ENCODE measurements at places on chromosomes 3 and 15.

GRCh38 chr3:151112731-151113130 lies 27.3 kb downstream of the MED12L start:
- DNase-seq, result no peak

DNA sequence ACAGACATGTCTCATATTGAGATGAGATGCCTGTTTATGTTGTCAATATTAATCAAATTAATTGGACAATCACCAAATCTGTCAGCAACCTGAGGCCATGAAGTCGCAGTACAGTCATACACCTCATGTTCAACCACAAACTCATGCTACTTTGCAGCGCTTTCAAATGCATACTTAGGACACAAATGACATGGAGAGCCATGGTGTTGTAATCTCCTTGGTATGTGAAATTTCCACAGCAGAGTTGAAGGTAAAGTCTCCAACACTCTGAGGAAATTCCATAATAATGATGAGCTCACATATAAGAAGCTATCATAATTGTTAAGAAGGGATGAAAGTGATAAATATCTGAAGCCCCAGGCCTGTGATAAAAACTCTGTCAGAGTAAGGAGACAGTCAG lies 873.9 kb downstream of the MCTP2 start:
- DNase-seq, result no peak

GRCh38 chr15:39462691-39463090 lies 118.2 kb upstream of the THBS1 start:
- no peak for DNase-seq

- no peak for DNase-seq
Observed at GRCh38 chr3:44825264-44825925, 36.3 kb upstream of the TMEM42 start.

GRCh38 chr3:197801891-197802778 lies 11.1 kb downstream of the LRCH3 start:
- peak; percentile 34 for DNase-seq

DNA sequence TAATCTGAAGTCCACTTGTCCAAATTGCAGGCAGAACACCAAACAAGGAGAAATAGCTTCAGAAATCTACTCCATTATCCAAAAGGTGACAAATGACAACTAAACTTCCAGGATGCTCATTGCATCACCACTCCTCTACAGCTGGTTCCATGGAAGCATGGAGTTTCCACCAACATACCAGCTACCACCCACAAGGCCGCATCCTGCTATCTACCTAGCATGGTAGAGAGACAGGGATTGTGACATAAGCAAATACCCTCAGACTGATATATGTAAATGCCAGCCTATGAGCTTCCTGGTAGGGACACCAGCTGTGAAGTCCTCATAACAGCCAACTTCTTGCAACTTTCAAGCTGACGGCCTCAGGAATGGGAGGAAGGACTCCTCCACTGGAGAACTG lies at the start of gene TRIM42:
Gene TRIM42, plus strand, starts transcription at position 301 of the 400 bp plus-strand sequence. CDS start 166 bp downstream, outside the sequence.
- no peak for DNase-seq

DNA sequence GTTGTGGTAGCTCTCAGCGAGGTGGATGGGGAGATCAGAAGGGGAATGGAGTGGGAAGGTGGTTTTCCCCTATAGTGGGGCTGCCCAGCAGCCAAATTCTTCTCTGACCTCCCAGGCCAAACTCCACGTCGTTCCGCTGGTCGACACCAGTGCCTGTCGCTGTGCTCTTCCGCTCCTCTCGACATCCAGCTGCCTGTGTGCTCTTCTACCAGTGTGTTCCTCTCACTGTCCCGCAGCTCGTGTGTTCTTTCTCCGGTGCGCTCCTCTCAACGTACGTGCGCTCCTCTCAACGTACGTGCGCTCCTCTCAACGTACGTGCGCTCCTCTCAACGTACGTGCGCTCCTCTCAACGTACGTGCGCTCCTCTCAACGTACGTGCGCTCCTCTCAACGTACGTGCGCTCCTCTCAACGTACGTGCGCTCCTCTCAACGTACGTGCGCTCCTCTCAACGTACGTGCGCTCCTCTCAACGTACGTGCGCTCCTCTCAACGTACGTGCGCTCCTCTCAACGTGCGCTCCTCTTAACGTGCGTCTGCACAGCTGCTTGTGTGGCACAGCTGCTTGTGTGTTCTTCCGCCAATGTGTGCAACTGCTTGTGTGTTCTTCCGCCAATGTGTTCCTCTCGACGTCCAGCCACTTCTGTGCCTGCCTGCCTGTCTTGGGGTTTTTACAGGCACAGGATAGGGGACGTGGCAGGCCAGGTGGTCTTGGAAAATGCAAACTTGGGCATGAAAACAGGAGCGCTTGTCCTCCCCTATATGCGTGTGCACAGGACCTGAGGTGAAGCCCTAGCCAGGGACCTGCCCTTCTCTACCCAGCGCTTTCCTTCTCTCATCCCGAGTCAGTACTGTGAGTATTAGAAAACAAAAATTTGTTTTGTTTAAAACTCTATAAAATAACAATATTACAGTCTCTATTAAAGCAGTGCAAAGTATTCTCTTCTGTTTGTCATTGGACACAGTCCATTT lies 991.1 kb downstream of the GBE1 start:
- no peak for DNase-seq
